Transverse colon (tissue), 4 donors: ENCODE measurements at places on chromosomes 7 and 10.

DNA sequence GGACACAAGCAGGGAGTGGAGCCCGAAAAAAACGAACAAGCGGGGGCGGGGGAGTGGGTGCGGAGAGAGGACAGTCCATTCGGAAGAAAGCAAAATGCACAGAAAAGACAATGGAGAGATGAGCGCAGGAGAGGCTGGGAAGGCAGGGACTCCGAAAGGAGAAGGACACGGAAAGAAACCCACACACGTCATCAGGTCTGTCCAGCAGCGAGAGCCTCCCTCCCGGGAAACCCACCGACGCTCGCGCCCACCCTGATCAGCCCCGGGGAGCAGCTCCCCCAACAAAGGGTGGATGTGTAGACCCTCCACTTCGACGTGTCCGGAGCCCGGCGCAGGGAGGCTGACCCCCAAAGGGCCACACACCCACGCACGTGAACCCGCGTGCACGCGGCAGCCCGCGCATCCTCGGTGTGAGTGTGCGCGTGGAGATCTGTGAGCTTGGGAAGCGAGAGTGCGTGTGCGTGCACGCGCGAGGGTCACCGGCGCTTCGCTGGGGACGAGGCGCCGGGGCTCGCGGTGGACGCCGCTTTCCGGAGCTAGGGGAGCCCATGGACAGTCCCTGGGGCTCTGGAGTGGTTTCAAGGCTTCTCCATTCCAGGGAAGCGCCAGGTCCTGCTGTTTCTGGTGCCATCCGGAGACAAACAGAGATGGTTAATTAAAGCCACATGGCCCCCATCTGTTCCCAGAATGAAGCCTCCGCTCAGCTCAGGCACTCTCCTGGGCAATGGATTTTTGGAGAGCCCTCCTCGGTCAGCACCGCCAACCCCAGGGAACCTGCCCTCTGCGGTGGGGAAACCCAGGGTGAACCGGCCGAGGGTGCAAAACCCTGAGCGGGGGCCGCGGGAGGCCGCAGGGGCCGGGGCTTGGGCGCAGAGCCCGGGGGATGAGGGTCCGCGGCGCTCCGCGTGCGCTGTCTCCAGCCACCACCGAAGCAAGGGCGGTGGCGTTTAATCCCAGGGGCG, 916 bp downstream of the LAMB1 start:
- DNase-seq = peak; percentile 18
- H3K36me3 ChIP-seq = no peaks in the 10 kb centered on the region
- H3K4me3 ChIP-seq = peak overlapping the region; percentile 69
- H3K4me1 ChIP-seq = peaks cover 55% of the 10 kb centered on the region
- peaks cover 14% of the 10 kb centered on the region for H3K27me3 ChIP-seq

DNA sequence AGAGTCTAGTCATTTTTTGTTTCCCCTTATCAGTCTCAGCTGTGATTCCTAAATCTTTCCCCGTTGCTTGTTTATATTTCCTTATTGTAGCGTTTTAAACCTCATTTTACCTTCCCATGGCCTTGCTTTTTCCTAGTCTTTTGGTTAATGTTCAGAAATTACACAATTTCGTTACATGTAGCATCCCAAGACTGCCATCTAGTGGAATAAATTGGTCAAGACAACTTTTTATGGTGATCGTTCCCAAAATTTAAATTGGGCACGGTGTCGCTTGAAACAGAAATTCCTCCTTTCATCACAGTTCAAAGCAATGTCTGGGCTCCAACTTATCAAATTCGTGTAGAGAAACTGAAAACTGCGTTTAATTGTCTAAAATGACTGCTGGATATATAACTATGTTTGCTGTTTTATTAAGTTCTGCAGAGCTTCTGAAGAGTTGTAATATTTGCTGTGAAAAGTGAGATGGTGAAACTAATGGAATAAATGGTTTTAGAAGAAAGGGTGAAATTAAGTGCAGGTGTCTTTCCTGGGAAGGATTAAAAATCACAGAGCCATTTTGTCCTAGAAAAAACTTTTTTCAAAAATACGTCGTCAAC, 370.2 kb downstream of the PHF14 start:
- no peak overlapping the region for H3K27ac ChIP-seq
- no peaks in the 10 kb centered on the region for H3K27me3 ChIP-seq
- no peak overlapping the region for H3K4me3 ChIP-seq
- no peaks in the 10 kb centered on the region for H3K4me1 ChIP-seq

- no peaks in the 10 kb centered on the region for H3K4me1 ChIP-seq
- no peaks in the 10 kb centered on the region for H3K27me3 ChIP-seq
- no peak overlapping the region for H3K4me3 ChIP-seq
- H3K36me3 ChIP-seq = no peaks in the 10 kb centered on the region
- DNase-seq = no peak
These were observed 560.3 kb downstream of the SDK1 start for GRCh38 chr7:3861386-3861785.

GRCh38 chr10:121611393-121612159, 13.3 kb upstream of the FGFR2 start:
- DNase-seq = no peak
- peaks cover 7% of the 10 kb centered on the region for H3K4me1 ChIP-seq
- no peaks in the 10 kb centered on the region for H3K27me3 ChIP-seq
- H3K27ac ChIP-seq = no peak overlapping the region
- H3K4me3 ChIP-seq = no peak overlapping the region

GRCh38 chr7:25382869-25383268, 154.6 kb upstream of the NPVF start:
- no peaks in the 10 kb centered on the region for H3K4me1 ChIP-seq
- no peaks in the 10 kb centered on the region for H3K36me3 ChIP-seq
- H3K27ac ChIP-seq = no peak overlapping the region
- no peak for DNase-seq

GRCh38 chr7:157825325-157825724, 488.5 kb downstream of the DNAJB6 start:
- no peak overlapping the region for H3K27ac ChIP-seq
- no peaks in the 10 kb centered on the region for H3K27me3 ChIP-seq
- no peaks in the 10 kb centered on the region for H3K36me3 ChIP-seq
- DNase-seq = no peak
- no peaks in the 10 kb centered on the region for H3K4me1 ChIP-seq
- H3K4me3 ChIP-seq = no peak overlapping the region

GRCh38 chr7:99876491-99876890, 342 bp downstream of the OR2AE1 start:
- H3K4me3 ChIP-seq = no peak overlapping the region
- DNase-seq = no peak
- H3K27ac ChIP-seq = no peak overlapping the region

DNA sequence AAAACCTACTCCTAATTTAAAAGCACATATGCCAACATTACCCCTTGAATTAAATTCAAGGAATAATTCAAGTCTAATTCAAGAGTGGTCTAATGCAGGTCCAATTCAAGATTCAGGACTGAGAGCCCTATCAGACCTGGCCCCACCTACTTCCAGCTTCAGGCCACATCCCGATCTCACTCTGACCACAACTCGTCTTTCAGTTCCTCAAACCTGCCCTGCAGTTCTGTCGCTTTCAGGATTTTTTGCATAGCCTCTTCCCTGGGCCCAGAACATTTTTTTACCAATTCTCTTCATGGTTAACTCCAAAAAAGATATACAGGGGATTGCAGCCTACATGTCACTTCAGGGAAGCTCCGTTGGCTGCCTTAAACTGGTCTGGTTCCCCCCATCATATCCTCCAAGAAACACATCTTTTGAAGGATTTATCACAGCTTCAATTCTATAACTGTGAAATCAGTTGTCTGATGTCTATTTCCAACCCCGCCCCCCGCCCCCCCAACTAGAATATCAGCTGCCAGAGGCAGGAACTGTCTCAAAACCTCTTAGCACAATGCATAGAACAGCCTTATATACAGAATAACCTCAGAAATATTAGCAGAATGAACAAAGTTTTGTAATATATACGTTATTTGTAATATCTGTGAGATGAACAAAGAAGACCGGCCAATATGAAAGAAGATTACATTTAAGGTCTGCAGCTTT, 20.8 kb downstream of the CCDC6 start:
- H3K4me3 ChIP-seq = no peak overlapping the region
- no peak overlapping the region for H3K27ac ChIP-seq
- H3K4me1 ChIP-seq = peaks cover 3% of the 10 kb centered on the region
- peak; percentile 53 for DNase-seq
- no peaks in the 10 kb centered on the region for H3K36me3 ChIP-seq
- no peaks in the 10 kb centered on the region for H3K27me3 ChIP-seq

DNA sequence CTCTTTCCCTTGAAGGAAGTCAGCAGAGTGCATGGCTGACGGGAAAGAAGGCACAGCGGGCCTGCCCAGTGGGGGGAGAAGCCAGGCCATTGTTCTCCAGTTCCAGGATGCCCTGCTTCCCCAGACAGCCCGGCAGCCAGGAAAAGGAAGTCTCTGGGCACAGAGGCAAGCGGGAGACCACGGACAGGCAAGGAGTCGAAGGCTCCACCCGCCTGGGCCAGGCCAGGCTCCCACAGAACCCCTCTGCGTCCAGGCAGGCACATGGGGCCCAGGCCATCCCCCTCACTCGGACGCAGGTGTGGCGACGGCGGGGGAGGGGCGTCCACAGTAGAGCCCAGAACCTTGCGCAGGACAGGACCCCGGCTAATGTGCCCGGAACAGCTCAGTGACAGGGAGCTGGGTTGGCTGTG, 8.7 kb downstream of the GPR146 start:
- H3K4me3 ChIP-seq = no peak overlapping the region
- DNase-seq = no peak
- no peaks in the 10 kb centered on the region for H3K27me3 ChIP-seq
- H3K4me1 ChIP-seq = peaks cover 13% of the 10 kb centered on the region
- peak overlapping the region; percentile 85 for H3K27ac ChIP-seq

- DNase-seq = no peak
- peaks cover 6% of the 10 kb centered on the region for H3K4me1 ChIP-seq
- H3K27me3 ChIP-seq = no peaks in the 10 kb centered on the region
These were observed 127.6 kb upstream of the SLC26A5 start for GRCh38 chr7:103573479-103574058.

GRCh38 chr7:17369691-17370426, 71.4 kb downstream of the AHR start:
- H3K36me3 ChIP-seq = no peaks in the 10 kb centered on the region
- H3K27ac ChIP-seq = peak overlapping the region; percentile 41
- H3K4me3 ChIP-seq = no peak overlapping the region
- DNase-seq = no peak
- peaks cover 15% of the 10 kb centered on the region for H3K4me1 ChIP-seq
- H3K27me3 ChIP-seq = no peaks in the 10 kb centered on the region

DNA sequence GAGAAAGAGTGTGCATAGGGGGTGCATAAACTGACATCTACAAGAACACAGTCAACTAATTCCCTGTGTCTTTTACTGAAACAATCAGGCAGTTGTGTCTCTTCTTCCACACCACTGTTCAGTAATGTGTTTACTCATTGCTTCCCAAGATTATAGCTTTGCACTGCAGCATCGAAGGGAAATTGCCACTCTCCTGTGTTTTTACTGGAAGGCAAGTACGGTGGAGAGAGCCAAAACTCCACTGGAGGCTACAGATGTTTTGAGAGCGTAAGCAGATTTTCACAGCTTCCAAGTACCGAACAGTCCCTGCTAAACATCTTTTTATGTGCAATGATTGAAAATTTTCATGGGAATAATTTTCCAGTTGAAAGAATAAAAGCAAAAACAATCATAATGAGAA, 510.5 kb upstream of the AKR1E2 start:
- H3K36me3 ChIP-seq = no peaks in the 10 kb centered on the region
- no peaks in the 10 kb centered on the region for H3K27me3 ChIP-seq
- no peak overlapping the region for H3K4me3 ChIP-seq
- H3K27ac ChIP-seq = no peak overlapping the region
- no peaks in the 10 kb centered on the region for H3K4me1 ChIP-seq

- no peak overlapping the region for H3K27ac ChIP-seq
- no peaks in the 10 kb centered on the region for H3K4me1 ChIP-seq
- no peak for DNase-seq
- peaks cover 6% of the 10 kb centered on the region for H3K27me3 ChIP-seq
These were observed 49.2 kb upstream of the KCNMA1 start for GRCh38 chr10:77686650-77687417.

GRCh38 chr7:1579481-1580421, 9.9 kb upstream of the PSMG3 start:
- DNase-seq = peak; percentile 76
- no peak overlapping the region for H3K4me3 ChIP-seq
- H3K27me3 ChIP-seq = no peaks in the 10 kb centered on the region
- H3K4me1 ChIP-seq = no peaks in the 10 kb centered on the region

DNA sequence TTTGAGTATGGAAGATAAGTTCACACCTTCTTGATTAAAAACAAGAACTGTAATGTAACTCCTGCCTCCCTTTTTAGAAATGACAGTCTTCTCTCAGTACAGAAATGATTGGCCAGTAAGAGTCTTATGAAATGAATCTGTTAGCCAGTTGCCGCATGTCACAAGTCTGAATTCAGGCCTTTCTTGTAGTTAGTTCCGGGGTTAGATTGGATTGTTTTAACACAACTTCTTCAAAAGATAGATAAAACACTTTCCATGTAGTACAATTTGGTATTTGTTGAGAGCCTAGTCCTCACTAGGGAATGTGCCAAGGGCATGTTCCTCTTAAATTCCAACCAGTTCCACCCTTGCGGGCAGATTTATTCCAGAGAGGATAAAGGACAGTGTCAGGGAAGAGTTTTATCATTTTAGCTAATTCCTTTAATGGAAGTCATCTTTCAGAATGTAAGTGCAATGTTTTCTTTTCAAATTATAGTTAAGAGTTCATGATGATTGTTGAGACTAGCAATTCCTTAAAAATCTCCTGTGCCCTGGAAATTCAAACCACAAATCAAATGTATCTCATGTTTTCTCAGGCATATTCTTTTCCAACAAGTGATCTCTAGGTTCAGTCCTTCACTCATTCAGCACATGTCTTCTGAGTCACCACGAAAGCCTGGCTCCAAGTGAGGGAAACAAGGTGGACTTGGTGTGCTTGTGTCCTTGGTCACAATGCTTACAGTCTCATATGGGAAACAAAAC, 4.1 kb downstream of the FHIP2A start:
- no peak overlapping the region for H3K4me3 ChIP-seq
- H3K27me3 ChIP-seq = no peaks in the 10 kb centered on the region
- H3K36me3 ChIP-seq = no peaks in the 10 kb centered on the region
- no peak overlapping the region for H3K27ac ChIP-seq
- DNase-seq = no peak

GRCh38 chr10:100033766-100034418, 24.1 kb upstream of the DNMBP start:
- no peaks in the 10 kb centered on the region for H3K36me3 ChIP-seq
- no peaks in the 10 kb centered on the region for H3K27me3 ChIP-seq
- H3K4me1 ChIP-seq = no peaks in the 10 kb centered on the region
- no peak for DNase-seq
- no peak overlapping the region for H3K27ac ChIP-seq
- H3K4me3 ChIP-seq = no peak overlapping the region

GRCh38 chr10:12847361-12847975, 154.0 kb downstream of the CCDC3 start:
- no peak overlapping the region for H3K4me3 ChIP-seq
- DNase-seq = no peak
- no peaks in the 10 kb centered on the region for H3K27me3 ChIP-seq
- H3K27ac ChIP-seq = no peak overlapping the region
